ENCODE measurements at places on chromosomes 2 and 18.

DNA sequence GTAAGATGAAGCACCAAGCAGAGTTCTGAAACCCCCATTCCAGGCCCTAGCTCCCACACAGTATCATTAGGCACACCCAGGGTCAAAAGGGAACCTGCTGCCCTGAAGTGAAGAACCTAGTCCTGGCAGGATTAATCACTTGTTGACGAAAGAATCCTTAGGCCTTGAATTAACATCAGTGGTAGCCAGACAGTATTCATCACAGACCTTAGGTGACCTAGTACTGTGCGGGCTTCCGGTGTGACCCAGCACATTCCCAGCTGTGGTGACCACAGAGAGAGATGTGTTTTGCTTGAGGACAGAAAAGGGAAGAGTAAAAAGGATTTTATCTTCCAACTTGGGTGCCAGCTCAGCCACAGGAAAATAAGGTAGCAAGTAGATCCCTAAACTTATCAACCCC, 1071.4 kb upstream of the FAM98A start:
- DNase-seq: no peak

- no peak for DNase-seq
Measured at GRCh38 chr2:62817348-62817747, 111.8 kb downstream of the EHBP1 start.

- no peak for DNase-seq
Measured at GRCh38 chr2:178891265-178891958, 84.2 kb upstream of the TTN start.

DNA sequence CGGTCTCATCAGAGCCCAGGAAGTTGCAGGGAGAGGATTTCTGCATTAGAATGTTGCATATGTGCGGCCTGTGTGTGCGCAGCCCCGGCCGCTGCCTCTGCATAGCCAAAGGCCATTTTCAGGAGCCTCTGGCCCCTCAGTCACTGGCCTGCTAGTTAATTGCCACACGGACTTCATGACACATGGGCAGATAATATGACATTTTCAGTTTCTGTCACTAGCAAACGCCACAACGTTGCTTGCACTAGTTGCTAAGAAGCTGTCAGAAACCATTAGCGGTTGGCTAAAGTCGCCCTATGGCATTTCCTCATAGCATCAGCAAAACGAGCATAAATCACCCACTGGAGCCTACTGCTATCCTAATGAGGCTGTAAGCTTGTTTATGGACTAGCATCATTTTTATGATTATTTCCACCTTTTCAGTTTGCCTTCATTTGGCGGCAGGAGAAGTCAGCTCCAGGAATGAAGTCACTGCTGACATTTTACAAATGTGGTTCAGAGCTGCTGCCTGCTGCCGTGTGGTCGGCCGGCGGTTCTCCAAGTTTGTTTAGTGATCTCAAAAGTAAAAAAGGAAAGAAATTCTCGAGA, 73.7 kb downstream of the MEIS1 start:
- no peak for DNase-seq

GRCh38 chr2:161122772-161123530, 37.3 kb upstream of the TANK start:
- peak; percentile 87 for DNase-seq

Measured in fibroblast of skin of left biceps (primary cell).